EH (cell line): ENCODE measurements at places on chromosomes 5 and 9.

- DNase-seq: no peak
Measured at GRCh38 chr5:1642221-1642620, 118.5 kb upstream of the LPCAT1 start.

DNA sequence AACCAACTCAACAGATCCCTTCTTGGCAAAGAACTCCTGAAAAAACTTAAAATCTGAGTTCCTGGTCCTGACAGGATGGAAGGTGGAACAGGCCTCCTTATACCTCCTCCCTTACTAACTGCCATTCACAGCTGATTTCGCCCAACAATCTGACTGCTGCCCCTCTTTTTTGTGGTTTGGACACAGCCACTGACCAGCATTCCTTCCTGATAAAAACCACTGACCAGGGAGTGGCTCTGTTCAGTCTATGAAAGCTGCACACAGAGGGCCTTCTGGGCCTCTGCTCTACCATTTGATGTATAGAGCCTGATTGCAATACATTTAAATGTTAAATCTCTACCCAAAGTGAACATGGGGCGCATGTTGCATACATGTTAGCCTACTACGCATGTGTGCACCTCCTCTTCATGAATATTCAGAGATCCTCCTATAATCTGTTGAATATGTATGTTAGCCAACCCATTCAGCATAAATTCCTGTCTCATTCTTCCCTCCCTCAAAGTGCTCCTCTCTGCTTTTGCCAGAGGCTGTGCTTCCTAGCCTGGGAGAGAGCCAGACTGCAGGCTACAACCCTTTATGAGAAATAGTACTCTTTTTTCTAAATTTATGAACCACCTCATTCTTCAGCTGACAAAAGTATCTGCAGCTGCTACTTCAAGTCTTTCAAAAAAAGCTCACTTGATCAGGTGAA lies 93.7 kb upstream of the MRPS30 start:
- DNase-seq: no peak

DNA sequence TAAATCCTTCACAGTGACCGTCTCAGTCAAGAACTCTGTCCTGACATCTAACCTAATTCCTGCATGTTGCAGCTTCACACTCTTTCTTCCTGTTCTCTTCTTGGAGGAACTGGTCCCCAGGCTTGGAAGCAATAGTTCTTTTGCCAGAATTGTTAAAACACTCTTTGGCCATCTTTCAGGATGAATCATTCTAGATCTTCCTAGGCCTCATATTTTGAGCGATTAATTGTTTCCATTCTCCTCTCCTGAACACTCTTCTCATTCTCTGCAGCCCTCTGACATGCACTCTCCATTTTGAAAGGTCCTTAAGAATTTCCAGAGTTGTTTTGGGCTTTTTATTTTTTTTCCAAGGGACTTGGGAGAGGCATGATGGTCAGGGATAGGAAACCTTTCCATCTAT lies 85.8 kb downstream of the FAM114A2 start:
- peak; percentile 87 for DNase-seq

- DNase-seq: no peak
Measured at GRCh38 chr5:60794691-60795090, 49.4 kb downstream of the ELOVL7 start.

DNA sequence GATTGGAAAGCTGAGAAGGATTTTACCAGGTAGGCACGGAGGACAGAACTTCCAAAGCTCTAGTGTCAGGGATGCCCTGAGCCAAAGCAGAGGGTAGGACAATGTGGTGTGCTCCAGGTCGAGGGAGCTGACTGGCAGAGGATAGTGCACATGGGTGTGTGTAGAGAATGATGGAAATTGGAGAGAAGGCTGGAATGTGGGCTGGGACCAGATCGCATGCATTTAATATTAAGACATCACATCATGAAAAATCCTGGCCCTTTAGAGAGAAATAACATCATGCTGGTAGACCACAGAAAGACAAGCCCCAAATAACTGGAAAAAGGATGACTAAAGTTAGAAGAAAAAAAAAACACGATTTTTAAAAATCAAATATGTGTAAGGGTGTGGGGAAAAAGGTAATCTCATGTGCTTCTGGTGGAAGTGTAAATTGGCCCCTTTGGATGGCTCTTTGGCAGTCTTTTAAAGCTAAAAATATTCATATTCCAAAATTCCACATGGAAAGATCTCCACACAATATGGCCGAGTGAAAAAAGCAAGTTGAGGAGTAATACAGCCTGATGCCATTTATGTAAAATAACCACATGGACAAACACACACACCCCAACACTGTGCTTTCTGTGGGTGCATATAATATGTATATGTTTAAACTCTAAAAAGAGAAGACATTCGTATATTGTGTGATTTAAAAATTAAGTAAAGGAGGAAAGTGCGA lies 67.0 kb upstream of the TGFBR1 start:
- peak; percentile 61 for DNase-seq

DNA sequence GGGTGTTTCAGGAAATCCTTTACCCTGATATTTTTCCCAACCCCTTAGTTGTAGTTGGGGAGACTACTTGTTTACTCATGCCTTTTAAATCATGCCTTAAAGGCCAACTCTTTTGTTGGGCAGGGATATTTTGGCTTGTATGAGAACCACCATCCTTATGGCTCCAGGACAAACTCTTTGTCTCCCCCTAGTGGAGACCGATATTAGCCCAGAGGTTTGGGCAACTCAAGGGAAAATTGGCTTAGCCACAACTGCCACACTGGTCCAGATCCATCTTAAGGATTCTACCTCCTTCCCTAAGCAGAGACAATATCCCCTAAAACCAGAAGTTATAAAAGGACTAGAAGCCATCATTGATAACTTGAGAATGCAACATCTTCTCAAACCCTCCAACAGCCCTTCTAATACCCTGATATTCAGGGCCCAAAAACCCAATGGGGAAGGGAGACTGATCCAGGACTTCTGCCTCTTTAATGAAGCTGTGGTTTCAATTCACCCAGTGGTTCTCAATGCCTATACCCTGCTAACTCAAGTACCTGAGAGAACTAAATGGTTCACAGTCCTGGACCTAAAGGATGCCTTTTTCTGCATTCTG lies 100.9 kb upstream of the HCN1 start:
- no peak for DNase-seq

- peak; percentile 70 for DNase-seq
Measured at GRCh38 chr9:132877824-132878694, at the start of gene AK8. TSS of gene AK8 (minus strand) at chr9:132878284. CDS start at chr9:132878255, 29 bp downstream.

DNA sequence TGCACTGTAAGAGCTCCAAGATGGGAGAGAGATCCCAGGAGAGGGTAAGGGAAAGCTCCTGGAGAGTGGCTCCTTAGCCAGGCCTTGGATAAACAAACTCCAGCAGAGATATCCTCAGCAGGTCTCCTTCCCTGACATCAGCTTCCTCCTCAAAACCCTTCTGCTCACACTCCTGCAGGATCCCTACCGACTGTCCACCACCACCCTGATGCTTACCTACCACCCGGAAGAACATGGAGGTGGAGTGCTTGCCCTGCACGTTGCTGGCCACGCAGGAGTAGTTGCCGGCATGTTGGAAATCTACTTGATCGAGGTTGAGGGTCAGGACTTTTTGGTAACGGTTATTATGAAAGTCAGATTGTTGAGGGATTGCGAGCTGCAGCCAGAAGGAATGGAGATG lies 9.3 kb downstream of the CSF1R start:
- DNase-seq: no peak

- DNase-seq: no peak
Measured at GRCh38 chr9:22374051-22374450, 72.6 kb upstream of the DMRTA1 start.

DNA sequence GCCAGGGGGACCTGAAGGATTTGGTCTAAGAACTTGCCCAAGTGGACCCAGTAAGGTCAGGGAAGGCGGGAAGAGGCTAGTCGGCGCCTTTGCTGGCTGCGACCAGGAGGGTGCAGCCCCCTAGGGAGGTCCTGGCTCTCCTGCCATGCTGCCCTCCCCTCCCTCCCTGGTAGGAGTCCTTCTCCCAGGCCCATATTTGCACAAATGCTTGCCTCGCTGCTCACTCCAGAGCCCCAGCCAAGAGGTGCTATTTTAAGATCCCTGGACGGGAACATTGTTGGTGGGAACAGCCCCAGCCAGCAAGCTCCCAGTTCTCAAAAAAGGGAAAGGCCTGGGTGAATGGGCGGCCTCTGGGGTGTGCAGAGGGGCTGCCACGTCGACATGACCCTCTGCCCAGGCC lies 4.3 kb upstream of the IL17B start:
- peak; percentile 74 for DNase-seq

GRCh38 chr5:172773481-172774469 lies 2.8 kb upstream of the DUSP1 start:
- peak; percentile 66 for DNase-seq

GRCh38 chr5:37665889-37666288 lies 174.0 kb downstream of the GDNF start:
- DNase-seq: no peak

DNA sequence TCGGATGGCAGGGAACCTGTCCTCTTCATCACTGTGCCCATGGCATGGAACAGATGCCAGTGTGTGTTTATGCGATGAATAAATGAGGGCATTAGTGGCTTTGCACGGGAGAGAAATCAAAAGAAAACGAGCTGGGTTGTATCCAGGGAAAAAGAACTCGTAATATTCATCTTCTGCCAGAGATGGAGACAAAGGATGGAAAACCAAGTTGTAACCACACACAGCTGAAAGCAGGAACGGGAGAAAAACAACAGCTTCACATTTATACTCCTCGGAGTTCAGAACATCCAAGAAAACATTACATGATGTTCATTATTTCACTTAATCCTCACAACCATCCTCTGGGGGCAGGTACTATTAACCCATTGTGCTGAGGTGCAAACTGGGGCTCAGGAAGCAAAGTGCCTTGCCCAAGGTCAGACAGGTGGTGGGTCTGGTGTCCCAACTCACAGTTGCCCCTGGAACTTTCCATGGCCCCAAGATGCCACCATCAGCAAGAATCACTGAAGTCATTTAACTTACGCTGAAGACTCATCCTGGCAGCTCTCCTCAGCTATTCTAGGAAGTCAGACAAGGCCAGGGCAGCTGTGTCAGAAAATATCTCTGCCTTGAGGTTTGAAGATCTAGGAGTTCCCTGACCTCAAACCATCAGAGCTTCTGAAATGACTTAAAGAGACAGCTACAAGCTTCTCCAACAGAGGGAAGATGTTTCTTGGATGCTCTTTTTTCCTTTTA lies 250.4 kb downstream of the NSG2 start:
- DNase-seq: peak; percentile 29
